ENCODE measurements at places on chromosomes 3 and 15.
A peak's percentile ranks its signal among the peaks of the same experiment; 100 is the strongest.

GRCh38 chr15:52295421-52296001, at the start of gene MYO5C:
Gene MYO5C, minus strand, starts transcription at chr15:52295804. Its CDS starts 168 bp downstream, at chr15:52295636.
- DNase-seq = no peak

DNA sequence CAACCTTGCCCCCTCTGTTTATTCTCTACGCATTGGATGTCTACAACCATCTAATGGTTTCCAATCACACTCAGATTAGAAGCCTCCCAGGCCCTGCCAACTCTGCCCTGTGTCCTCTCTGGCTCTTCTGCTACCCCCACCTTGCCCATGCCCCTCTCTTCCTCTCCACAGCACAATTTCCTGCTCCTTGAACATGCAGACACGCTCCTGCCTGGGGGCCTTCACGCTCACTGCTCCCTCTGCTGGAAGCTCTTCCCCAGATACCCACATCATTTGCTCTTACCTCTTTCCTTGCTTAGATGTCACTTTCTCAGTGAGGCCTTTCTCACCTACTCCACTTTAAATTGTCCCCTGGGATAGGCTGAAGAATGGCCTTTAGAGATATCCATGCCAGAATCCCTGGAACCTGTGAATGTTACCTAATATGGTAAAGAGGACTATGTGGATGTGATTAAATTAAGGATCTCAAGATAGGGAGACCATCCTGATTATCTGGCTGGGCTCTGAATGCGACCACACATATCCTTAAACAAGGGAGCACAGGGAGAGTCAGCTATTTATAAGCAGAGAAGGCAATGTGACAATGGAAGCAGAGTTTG, 9.9 kb downstream of the KY start:
- no peak for DNase-seq

- DNase-seq = no peak
Observed at GRCh38 chr15:89358435-89358754, 23.8 kb upstream of the POLG start.

DNA sequence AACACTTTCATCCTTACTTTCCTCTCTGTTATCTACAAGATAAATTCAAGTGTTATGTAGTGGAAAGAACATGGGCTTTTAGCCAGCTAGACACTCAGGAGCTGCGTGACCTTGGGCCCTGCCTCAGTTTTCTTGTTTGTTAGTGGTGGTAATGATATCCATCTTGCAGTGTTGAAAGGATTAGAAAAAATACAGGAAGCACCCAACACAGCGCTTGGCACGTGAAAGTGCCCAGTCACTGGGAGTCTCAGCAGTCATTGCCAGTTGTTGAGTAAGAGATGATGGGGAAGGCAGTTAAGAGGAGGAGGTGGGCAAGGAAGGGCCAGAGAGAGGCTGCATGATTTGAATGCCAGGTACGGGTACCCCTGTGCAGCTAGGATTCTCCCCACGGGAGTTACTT, 5.3 kb downstream of the PDIA5 start:
- no peak for DNase-seq

- no peak for DNase-seq
Observed at GRCh38 chr3:115281697-115282675, 134.9 kb upstream of the ZBTB20 start.

DNA sequence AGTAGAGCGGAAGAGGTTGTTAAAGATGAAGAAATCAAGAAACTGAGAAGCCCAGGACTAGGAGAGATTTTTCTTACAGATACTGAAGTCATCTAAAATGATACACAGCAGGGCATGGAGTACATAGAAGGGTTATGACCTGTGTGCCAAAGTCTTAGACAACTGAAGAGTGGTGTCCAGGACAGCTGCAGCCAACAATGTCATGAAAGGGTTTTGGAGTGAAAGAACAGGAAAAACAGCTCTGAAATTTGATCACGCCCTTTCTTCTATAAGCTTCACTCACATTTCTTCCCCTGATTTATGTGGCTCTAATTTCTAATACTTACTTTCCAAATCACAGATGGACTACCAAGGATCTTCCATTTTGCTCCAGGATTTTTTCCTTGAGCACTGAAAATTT, 3.0 kb downstream of the CFAP20DC start:
- DNase-seq = no peak

- DNase-seq = no peak
Observed at GRCh38 chr3:105767776-105768175, 101.0 kb downstream of the CBLB start.

GRCh38 chr3:186839874-186840641, 2.5 kb upstream of the ADIPOQ start:
- peak; percentile 87 for DNase-seq

Data from kidney epithelial cell (primary cell).